ENCODE measurements at places on chromosomes 4 and X.

GRCh38 chrX:2321411-2321810 lies 179.4 kb downstream of the DHRSX start:
- DNase-seq: no peak

DNA sequence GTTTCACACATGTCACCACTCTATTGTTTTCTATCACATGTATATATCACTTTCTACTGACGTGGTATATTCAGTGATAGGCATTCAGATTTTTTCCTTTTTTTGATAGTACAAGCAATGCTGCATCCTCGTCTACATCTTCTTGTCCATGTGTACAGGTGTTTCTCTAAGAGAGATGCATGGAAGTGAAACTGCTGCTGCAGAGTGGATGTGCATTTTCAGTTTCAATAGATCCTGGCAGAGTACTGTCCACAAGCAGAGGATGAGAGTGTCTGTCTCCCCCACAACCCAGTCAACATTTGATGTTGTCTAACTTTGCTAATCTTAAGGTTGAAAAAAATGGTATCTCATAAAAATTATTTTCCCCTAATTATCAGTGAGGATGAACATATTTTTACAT lies 194.0 kb upstream of the CASK start:
- DNase-seq: no peak

- no peak for DNase-seq
These were observed 87.0 kb upstream of the RPL34 start for GRCh38 chr4:108533245-108533844.

DNA sequence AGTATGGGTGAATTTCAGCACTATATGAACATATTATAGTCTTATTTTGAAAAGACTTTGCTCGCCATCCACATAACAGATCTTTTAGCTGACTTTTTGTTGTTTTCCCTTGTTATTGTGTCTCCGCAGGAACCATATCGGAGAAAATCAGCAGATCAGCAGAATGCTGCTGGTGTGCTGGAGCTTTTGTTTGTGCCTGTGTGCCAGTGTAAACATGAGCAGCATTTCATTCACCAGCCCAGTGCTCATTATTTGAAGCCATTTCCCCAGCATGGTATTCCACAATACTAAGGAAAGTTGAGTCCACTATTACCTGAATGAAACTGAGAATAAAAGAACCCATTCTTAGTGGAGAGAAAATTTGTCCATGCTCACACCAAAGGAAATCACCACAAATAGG lies 261.8 kb upstream of the ARX start:
- no peak for DNase-seq

- DNase-seq: no peak
These were observed 19.1 kb upstream of the EGFL6 start for GRCh38 chrX:13550346-13550745.

DNA sequence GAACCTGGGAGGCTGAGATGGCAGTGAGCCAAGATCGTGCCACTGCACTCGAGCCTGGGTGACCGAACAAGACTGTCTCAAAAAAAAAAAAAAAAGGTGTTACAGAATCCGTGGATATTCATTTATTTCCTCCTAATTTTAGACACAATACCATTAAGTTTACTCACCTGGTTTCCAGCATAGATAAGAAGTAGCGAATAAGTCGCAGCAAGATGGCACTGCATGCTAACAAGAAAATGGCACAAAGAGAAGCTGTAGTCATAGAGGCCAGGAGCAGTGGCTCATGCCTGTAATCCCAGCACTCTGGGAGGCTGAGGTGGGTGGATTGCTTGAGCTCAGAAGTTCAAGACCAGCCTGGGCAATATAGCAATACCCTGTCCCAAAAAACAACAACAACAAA lies 17.0 kb upstream of the MOB1B start:
- DNase-seq: no peak

DNA sequence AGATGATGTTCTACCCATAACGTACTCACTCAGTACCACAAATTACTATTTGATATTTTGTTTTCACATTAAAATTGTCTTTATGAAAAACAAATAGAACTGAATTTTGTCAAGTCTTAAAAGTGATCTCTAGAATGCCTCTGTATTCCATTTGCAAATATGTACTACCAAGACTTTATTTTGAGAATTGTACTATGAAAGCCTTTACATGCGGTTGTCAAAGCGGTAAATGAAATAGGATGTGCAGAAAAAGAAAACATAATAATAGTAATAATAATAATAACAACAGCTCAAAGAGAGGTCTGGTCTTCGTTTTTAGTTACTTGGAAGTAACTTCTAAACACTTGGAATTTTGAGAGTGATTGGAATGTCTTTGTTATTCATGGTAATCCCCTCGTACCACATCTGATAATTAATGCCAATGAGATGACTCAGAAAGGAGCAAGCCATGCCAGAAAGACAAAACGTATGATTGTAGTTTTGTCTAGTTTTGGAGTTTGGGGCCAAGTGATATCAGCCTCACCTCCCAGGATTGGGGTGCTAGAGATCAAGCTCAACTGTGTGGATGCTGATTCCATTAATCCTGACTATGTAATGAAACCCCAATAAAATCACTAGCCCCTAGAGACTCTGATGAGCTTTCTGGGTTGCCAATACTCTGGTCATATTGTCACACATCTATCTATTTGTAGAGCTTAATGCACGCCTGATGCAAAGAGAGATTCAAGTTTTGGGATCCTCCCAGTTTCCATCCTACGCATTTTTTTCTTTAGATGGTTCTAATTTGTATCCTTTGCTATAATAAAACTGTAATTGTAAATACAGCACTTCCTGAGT lies 20.2 kb upstream of the CTSO start:
- no peak for DNase-seq

- no peak for DNase-seq
These were observed 94.8 kb upstream of the SMIM10 start for GRCh38 chrX:134895805-134896581.

DNA sequence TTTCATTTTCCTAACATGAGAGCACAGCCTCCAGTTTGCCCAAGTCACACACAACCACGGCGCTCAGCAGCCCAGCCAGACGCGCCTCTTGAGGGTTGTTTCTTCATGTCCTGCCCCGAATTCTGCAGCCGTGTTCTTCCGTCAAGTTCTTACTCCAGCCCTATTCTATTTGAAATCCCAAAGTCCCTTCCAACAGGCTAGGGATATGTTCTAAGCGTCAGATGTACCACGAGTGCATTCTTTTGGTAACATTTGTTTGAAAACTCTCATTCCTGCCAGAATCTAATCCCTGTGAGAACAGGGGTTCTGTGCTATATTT lies 23.1 kb downstream of the ACSL1 start:
- DNase-seq: no peak

- DNase-seq: no peak
These were observed 231.0 kb upstream of the GYPA start for GRCh38 chr4:144371485-144371884.

DNA sequence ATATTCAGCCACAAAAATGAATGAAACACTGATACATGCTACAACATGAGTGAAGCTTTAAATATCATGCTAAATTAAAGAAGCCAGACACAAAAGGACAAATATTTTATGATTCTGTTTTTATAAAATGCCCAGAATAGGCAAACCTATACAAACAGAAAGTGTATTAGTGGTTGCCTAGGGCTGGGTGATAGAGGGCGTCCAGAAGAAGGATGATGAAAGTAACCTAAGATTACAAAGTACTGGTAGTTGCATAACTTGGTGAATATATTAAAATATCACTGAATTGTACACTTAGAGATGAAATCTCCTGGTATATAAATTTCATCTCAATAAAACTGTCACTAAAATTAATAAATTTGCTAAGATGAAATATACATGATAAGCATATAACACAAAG lies 67.5 kb downstream of the FBXW7 start:
- no peak for DNase-seq

DNA sequence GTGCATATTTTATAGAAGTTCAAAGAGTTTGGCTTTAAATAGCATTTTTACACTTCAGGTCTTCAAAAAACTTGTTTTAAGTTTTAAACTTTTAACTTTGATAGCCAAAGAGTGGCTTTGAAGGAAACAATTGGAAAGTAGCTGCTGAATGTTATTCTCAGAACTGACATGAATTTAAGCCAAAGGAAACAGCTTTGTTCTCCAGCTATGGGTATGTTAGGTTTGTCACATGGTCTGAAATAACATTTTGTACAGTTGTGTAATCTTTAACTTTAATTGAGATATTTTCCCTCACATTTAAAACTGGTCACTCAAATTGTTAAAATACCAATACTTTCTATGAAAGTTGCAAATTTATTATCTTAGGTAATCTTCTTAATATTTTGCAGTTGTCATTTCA lies 564.7 kb downstream of the IL15 start:
- no peak for DNase-seq

DNA sequence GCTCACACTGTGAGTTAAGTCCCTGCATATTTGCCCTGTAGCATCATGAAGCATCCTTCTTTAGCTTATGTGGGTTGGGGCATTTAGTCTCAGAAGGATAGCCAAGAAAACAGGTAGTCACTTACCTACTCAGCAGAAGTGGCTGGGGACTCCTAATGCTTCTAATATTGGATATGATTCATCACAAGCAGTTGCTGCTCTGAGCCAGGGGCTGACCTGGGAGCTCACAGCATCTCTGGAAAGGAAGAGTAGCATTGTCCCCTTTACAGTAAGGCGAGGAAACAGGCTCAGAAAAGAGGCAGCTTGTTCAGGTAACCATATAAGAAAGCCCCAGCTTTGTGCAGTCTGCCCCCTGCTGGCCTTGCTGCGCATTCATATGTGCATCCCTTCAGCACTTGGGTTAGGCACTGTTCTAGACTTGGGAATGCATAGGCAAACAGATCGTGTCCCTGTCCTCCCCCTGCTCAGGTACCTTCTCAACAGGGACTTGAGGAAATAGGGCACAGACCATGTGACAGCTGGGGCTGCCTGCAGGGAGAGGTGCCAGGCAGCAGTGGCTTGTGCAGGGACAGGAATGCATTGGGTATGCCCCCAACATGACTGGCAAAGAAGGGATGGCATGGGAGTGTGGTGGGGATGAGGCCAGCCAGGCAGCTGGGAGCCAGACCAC lies 35.7 kb upstream of the TBC1D14 start:
- DNase-seq: no peak

GRCh38 chr4:140738139-140738538 lies 18.0 kb downstream of the TBC1D9 start:
- no peak for DNase-seq

- no peak for DNase-seq
These were observed 14.4 kb upstream of the REPS2 start for GRCh38 chrX:16931855-16932575.

Measured in cortex of kidney (tissue), 1 donor.